ENCODE measurements at places on chromosomes 3 and 15.

GRCh38 chr15:87461631-87462030 is 794.9 kb downstream of the NTRK3 start:
- DNase-seq = no peak

DNA sequence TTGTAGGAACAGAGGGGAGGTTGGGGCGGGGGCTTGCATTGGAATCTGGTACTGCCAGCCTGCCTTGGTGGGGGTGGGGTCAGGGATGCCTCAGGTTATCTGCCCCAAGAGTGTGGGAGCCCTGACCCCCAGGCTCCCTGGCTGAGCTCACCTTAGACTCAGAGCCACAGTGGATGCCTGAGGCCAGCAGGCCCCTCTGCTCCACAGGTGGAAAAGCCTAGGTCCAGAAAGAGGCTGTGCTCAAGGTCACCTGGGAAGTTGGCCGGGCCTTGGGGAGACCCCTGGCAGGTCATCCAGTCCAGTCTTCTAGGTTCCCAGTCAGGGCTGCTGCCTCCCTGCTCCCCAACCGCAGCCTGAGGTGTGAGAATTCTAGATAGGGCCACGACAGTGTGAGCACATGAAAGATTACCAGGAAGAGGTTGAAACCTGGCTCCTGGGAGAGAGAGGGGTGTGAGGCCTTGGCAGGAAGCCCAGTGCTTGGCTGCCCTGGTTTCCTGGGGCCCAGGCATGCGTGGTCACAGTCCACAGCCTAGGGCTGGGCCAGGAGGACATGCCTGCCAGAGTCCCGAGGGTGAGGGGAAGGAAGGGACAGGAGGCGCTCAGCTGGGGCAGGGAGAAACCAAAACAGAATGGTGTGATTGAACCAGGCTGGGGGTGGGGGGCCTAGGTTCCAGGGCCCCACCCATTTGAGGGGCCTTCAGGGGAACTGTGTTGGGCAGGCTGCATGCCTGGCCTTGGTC is 4.9 kb downstream of the HDAC11 start:
- DNase-seq = peak; percentile 83

DNA sequence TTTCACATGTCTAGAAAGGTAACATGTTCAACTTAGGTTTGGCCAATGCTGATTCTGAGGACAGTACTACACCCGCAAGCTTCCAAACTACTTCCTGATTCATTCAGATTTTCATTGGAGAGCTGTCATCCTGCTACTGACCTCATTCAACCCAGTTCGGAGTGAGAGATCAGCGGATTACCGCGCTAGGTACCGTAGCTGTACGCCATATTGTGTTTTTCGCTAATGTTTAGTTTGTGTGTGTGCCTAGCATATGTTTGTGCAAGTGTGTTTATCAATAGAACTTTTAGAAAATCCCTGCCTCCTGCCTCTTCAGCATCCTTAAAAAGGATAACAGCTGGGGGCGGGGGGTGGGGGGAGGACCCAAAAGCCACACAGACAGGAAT is 1.1 kb downstream of the ZBTB20 start:
- DNase-seq = no peak

DNA sequence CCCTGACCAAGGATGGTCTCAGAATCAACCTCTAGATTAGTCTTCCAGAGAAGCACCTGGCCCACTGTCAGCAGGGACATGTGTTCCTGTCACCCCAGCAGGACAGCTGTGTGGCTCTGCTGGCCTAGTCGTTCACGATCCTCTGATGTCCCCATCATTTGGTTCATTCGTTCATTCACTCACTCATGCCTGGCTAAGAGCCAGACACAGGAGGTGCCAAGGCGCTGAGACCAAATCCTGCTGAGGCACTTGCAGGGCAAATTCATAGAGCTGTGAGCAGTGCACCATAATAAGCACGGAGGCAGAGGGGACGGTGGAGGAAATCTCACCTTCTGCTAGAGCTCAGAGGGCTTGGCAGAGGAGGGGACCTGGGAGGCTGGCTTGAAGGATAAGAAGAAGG is 49.9 kb upstream of the FGD5 start:
- DNase-seq = no peak

DNA sequence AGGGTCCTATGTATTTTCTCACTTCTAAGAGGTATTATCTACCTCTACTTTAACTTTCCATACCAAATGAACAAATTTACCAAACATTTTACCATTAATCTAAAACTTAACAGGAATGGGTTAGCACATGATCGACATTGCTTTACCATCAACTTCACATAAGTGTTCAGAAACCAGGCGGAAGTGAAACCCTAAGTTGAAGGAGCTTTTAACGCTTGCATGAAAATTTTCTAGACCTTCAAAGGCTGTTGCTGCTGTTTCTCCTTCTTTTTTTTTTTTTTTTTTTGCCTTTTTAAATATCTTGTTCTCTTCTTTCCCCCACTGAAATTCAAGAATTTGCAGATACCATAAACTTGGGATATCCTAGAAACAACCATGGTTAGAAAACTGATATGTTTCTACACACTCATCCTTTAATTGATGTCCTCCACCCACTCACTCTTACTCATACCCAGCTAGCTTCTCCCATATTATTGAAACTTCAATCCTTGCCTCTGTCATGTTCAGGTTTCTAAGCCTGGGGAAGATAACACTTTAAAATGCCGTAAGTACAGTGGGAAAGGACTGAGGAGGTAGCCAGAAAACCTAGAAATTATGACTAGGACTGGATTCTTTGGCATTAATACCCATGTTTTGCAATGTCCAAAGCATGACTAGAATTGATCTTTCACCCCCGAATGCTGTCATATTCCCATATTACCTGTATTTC is 24.7 kb downstream of the MYO5A start:
- DNase-seq = no peak

- DNase-seq = peak; percentile 66
These were observed 254.3 kb upstream of the CHRNA7 start for GRCh38 chr15:31776039-31776438.

Data from posterior vena cava (tissue), 2 donors.